ENCODE measurements at places on chromosomes 3 and 15.

- DNase-seq = no peak
These were observed 543.5 kb downstream of the GABRG3 start for GRCh38 chr15:27514526-27514925.

DNA sequence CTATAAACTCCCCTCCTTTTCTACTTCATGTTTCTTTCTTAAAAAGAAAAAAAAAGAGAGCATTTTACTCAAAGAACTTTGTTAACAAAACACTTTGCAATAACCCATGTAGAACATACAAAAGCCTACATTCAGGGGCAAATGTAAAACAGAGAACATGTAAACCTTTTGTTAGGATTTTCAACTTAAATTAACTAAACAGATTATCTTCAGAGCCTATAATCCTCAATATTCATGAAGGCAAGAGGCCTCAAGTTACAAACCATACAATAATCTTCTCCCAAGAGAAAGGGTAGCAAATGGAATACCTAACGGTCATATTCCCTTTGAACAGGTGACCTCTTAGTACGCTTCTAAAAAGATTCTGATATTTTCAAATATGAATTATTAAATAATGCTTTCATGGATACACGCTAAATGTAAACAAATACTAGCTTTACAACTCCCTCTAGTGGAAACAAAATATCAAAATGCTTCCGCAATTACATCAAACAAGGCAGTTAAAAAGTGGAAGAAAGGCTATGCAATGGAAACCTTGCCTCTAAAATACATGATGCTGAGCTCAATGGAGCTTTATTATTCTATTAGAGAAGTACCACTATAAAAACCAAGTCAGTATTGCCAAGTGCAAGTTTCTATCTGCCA, 9.9 kb downstream of the CEP152 start:
- DNase-seq = no peak

- no peak for DNase-seq
These were observed 47.3 kb downstream of the ITGA11 start for GRCh38 chr15:68384451-68385239.

GRCh38 chr15:89184357-89184756, 37.0 kb downstream of the RLBP1 start:
- DNase-seq = no peak

DNA sequence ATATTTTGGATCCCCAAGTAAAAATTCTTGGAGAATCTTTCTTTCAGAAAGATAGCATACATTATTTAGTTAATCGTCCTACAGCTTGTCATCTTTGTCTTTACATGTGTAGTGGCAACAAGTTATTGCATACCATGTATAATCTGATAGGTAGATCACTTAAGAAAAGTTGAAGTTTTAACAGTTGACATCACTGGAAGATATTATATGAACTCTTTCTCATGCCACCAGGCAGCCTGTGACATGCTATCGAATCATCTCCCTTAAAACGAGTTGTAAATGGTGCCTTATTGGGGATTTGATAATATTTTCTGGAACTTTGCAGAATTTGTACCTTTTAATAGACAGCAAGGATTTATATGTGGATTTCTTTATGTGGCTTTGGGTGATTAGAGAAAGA, 8.7 kb downstream of the U2SURP start:
- DNase-seq = no peak

- DNase-seq = no peak
These were observed 39.3 kb downstream of the LRRK1 start for GRCh38 chr15:100958326-100959065.

GRCh38 chr15:39786447-39787056, 3.9 kb upstream of the FSIP1 start:
- no peak for DNase-seq

DNA sequence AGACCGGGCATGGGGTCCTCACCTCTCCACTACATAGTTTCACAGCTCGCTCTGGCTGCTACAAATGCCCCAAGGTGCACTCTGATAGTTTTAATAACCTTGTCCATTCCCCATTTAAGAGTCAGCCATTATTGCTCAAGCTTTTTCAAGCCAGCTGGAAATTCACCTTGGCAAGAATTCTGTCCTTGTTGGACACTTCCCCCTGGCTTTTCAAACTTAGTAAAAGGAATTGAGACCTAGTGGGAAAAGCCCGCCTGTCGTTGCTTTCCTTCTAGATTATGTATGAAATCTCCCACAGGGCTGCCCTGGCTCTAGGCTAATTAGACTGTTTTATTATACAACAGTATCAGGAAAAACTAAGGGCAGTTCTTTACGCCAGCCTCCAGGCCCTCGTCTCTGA, 293.7 kb upstream of the GADL1 start:
- DNase-seq = no peak

- DNase-seq = no peak
These were observed 151.4 kb downstream of the RPLP1 start for GRCh38 chr15:69604072-69604411.

DNA sequence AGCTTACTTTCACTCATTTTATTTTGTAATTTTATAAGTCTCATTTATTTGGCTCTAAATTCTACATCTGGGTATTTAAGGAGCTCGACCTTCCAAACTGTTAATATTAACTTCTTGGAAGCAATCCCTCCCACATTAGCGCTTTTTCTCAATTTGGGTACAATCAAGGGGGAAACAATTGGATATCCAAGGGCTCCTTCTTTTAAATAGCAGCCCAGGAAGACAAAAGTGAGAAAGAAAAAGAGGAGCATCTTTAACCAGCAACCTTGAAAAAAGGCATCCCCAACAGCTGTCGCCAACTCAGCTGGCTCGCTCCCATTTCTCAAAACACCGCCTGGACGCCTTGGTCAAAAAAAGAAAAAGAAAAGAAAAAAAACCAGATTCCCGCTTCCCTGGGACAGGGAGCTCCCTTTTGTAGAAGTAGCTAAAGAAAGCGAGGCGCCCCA, 873 bp downstream of the C3orf70 start:
- DNase-seq = no peak

GRCh38 chr3:37114251-37115145, 59.9 kb downstream of the LRRFIP2 start:
- no peak for DNase-seq

DNA sequence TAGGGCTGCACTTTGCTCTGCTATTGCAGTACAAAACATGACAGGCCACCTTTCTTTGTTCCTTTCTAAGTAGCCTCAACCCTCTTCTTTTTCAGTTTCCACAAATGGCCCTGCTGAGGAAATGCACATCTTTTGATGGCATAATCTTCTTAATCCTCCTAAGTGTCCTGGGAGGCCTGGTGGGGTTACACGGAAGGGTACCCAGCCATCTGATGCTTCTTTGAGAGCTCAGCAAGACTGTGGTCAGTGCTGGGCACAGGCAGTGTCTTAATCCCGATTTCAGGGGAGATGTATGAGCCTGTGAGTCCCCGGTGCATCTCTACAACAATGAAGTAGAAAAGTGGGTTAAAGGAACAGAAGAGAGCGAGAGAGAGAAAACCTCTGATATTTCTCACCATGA, 404.8 kb downstream of the GRM7 start:
- no peak for DNase-seq

- DNase-seq = no peak
These were observed 68.7 kb downstream of the CGNL1 start for GRCh38 chr15:57444877-57445513.

DNA sequence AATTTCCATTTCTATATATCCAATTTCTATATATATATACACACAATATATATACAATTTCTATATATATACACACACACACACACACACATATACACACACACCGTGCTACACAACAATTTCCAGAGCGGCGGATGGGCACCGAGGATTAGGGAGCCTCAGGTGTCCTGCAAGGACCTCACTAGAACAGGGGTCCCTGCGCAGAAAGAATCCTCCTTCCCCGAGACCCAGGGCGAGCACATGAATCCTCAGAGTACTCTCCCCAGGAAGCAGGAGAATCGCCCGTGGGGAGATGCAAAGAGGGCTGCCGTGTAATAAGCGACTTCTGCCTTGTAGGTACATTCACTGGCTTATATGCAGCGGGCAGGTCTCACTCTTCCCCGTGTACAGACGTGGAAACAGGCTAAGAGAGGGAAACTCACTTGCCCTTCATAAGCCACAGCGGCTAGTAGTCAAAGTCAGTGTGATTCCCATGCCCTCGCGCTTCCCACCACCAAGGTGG, 467 bp downstream of the PIF1 start:
- DNase-seq = no peak

- DNase-seq = no peak
These were observed 2.6 kb downstream of the SI start for GRCh38 chr3:165075695-165076094.

DNA sequence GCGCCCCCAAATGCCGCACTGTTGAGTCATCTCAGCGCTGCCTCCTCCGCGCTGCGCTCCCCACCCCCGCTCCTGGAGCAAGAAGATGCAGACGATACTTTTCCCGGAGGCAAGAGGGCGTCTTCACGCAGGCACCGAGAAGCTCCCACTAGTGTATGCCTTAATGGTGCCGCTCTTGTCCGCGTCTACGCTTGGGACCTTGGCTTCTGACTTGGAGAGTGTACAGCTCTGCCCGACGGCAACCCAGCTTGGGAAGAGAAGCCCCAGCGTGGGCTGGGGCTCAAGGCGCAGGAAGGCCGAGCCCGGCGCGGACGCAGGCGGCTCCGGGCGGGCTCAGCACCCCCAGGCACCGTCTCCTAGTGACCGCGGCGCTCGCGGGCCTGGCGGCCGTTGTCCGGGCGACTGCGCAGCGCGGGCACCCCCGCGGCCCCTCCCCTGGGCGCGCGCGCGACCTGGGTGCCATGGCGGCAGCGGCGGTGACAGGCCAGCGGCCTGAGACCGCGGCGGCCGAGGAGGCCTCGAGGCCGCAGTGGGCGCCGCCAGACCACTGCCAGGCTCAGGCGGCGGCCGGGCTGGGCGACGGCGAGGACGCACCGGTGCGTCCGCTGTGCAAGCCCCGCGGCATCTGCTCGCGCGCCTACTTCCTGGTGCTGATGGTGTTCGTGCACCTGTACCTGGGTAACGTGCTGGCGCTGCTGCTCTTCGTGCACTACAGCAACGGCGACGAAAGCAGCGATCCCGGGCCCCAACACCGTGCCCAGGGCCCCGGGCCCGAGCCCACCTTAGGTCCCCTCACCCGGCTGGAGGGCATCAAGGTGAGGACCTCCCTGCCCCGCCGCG, at the start of gene P4HTM:
Gene P4HTM, plus strand, starts transcription at position 446 of the 840 bp plus-strand sequence. Its CDS starts 16 bp downstream, at position 462.
- peak; percentile 70 for DNase-seq

GRCh38 chr3:70871909-70872656, 559.6 kb upstream of the MDFIC2 start:
- DNase-seq = no peak

- no peak for DNase-seq
These were observed 825 bp upstream of the RTP3 start for GRCh38 chr3:46496746-46497555.

GRCh38 chr3:53711387-53711786, 134.8 kb downstream of the CHDH start:
- DNase-seq = no peak

- DNase-seq = no peak
These were observed 9.7 kb upstream of the FBXL22 start for GRCh38 chr15:63587527-63587926.

- no peak for DNase-seq
These were observed 100.8 kb upstream of the SLC6A6 start for GRCh38 chr3:14301558-14301957.

- DNase-seq = no peak
These were observed 228.2 kb downstream of the TCF12 start for GRCh38 chr15:57146506-57147201.

DNA sequence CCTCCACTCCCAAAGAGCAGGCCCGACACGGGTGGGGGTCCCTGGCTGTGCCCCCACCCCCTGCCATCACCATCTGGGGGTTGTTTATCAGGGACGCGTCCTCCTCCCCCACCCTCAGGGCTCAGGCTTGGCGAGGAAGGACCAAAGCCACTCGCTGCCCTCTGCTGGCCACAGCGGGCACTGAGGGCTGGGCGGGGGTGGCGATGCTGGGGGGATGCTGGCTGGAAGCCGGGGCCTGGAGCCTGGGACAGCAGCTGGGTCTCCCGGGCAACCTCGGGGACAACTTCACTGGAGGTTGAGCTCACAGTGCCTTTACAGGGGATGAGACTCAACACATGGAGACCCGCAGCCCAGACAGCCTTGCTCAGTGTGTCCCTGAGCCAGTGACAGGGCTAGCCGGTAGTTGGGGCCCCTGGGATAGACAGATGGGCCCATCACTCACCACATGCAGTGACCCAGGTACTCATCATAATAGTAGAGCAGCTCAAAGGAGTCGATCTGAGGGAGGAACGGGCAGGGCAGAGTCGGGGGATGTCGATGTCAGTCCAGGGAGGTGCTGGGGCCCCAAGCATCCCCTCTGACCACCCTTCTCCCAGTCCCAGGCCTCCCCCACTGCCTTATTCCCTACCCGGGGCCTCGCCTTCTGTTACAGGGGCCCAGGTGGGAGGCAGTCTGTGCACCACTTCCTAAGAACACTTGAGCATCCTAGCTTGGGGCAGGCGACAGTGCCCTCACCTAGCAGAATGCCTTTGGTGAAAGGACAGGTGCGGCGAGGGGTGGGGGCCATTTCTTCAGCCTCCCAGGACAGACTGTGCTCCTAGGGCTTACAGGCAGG, 5.9 kb upstream of the CALML4 start:
- DNase-seq = peak; percentile 16

DNA sequence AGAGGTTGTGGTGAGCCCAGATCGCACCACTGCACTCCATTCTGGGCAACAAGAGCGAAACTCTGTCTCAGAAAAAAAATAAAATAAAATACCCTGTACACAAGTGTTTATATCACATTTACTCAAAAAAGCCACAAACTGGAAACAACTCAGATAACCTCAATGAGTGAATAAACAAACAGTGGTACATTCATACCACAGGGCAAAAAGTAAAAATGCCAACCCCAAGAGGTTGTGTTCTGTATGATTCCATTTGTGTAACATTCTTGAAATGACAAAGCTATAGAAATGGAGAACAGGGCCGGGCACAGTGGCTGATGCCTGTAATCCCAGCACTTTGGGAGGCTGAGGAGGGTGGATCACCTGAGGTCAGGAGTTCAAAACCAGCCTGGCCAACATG, 12.9 kb downstream of the EDC3 start:
- no peak for DNase-seq

DNA sequence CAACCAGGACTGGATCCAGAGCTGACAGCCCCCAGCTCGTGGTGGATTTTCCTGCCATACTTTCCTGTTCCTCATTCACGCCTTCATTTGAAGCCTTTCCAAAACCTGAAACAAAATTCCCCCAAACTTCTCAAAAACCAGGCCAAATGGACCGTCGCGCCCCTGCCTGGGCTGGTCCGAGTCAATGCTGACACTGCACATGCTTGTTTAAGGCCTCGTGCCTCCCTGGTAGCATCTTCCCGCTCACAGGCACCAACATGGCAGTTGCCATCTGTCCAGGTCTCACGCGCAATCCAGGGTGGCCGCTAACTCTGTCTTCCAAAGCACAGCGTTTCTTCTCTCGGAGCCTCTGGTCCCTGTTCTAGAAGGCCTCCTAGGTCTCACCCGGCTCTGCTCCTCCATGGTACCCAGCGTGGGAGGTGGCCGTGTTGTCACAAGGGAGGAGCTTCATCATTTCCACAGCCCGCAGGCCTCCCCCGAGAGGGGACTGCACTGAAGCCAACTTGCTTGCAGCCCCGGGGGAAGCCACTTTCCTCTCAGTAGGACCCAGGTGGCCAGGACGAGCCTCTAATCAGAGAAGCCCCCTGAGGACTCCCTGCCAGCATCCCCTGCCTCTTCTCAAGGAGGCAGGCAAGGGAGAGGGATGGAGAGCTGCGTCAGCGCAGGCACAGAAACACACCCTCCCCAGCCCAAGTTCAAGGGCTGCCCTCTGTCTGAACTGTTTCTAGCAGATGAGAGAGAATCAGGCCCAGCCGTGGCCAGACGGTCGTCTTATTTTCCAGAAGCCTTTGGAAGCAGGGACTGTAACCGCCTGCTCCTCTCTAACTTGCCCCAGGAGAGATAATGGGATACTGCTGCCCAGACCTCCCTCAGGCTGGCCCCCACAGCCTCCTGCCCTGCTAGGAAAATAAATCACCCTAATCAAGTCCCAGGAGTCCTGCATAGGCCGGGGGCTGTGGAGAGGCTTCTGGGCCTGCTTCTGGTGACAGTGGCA, 152.8 kb upstream of the TLE3 start:
- DNase-seq = no peak
